PC-3 (cell line): ENCODE measurements at places on chromosomes 3 and 15. TPM values are rescaled to one million over a fixed set of nuclear protein-coding genes. Genes with fewer than 3 reads are reported as not detected.

The ITGA11 gene
- 0.06 TPM in 1 of 2 replicates, not detected in the other for total RNA-seq

The REC114 gene
- not detected in 2 replicates for total RNA-seq

The RGMA gene
- total RNA-seq, result 1.3 and 2.5 TPM in 2 replicates

DNA sequence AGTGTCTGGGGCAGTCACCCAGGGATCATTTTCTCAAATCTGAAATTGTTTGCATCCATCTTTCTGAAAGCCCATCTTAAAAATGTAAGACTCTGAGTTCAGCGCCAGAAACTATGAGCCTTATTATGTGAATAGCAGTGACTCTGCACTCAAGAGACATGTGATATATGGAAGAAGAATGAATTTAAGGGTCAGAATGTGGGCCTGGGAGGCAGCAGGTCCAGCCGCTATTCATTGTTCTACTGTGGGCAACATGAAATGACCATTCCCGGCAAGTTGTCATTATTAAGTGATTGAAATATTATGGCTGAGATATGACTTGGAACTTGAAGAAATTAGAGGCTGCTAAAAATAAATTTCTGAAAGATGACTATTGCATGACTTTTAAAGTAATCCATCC lies 228.6 kb upstream of the ARRDC4 start:
- DNase-seq, result no peak

DNA sequence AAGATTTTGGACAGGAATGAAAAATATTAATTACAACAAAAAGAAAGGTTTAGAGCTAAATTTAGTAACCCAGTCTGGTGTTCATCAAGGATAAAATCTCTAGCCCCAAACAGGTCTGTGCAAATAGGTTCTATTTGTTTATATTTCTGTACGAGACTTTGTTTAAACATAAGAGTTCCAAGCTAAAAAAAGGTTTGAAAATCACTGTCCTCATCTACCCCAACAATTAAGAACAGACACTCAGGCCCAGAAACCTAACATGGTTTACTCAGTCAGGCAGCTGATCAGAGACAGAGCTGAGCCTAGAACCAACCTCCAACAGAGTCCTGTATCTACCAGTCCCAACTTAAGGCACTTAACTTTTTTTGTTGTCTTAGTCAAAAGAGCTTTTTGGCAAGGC lies 49.3 kb downstream of the SNX4 start:
- no peak for DNase-seq
